ENCODE measurements at places on chromosomes 13 and 19.

GRCh38 chr13:50420718-50421472 lies 405.7 kb downstream of the KCNRG start:
- no peak for DNase-seq

GRCh38 chr13:43472339-43472738 lies 314.4 kb downstream of the ENOX1 start:
- DNase-seq, result no peak

GRCh38 chr13:51998723-51999509 lies 12.3 kb downstream of the ATP7B start:
- no peak for DNase-seq

- DNase-seq, result no peak
These were observed 26.1 kb downstream of the ZMYM2 start for GRCh38 chr13:19984430-19985218.

DNA sequence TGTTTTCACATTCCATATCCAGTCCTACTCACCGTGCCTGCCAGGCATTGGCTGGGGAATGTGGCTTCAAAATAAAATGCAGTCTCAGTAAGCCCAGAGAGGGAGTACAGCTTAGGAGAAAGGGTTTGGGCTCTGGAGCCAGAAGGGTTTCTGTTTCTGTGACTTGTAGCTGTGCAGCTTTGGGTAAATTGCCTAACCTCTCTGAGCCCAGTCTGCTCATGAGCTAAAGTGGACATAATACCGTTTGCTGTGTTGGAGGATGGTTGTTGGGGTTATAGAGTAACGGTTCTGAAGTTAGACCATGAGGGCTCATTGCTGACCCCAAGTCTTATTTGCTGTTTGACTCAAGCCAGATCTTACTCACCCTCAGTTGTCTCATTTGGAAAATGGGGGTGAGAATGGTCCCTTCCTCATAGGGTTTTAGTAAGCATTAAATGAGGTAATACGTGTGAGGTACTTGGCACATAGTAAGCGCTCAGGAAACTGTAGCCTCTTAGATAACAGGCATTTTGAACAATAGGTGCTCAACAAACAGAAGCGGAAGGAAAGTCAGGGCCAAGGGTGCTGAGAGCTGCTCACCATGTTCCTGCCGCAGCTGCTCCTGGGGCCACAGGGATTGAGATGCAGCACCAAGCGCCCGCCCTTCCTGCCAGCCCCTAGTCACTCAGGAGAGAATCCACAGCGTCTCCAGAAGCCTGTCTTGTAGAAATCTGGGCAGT lies 45.5 kb downstream of the C13orf42 start:
- no peak for DNase-seq

DNA sequence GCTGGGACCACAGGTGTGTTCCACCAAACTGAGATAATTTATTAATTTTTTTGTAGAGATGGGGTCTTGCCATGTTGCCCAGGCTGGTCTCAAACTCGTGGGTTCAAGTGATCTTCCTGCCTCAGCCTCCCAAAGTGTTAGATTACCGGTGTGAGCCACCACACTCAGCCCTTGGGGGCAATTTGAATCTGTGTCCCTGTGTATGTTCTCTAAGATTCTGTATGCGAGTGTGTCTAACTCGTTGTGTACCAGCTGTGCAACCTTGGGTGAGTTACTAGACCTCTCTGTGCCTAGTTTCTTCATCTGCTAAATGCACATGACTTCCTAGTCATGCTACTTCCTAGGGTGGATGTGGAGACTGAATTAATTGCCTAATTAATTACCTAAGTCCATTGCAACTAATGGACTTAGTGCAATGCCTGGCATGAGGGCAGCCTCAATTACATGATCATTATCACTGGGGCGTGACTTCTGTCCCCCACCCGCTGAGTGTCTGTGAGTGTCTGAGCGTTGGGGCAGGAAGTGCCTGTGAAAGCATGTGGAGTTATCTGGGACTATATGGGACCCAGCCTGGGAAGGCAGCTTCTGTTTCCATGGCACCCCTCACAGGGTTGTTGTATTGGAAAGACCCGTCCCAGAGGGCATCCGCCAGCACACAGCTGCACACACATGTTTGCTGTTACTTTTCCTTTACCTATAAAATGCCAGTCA lies 1.8 kb upstream of the NCCRP1 start:
- no peak for DNase-seq

GRCh38 chr19:15417699-15418098 lies 1.1 kb downstream of the AKAP8L start:
- DNase-seq, result no peak

- no peak for DNase-seq
These were observed at the start of gene TEAD2 for GRCh38 chr19:49362048-49362928. TEAD2 (minus strand) TSS chr19:49362416; CDS start chr19:49360075, 2,341 bp downstream.

DNA sequence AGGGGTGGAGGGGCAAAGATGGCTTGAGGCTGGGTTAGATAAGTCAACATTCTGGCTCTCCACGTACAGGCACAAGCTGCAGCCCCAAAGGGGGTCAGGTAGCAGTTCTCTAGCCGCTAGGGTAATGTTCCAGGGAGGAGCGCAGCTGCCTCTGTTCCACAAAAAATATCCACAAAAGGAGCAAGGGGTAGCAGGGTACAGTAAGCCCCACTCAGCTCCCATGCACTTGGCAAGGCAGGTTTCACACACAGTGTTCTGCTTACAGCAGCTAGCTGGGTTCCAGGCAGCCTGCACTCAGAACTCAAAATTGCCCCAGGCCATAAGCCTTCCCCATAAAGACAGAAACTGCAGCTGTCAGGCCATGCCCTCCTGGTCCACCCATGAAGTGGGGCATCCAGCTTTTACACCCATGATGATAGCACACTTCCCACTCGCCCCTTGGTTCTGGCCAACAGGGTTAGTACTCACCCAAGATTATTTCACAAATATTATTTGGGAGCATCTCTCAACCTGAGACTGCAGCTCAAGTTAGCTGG lies 130.0 kb downstream of the CYSLTR2 start:
- no peak for DNase-seq

DNA sequence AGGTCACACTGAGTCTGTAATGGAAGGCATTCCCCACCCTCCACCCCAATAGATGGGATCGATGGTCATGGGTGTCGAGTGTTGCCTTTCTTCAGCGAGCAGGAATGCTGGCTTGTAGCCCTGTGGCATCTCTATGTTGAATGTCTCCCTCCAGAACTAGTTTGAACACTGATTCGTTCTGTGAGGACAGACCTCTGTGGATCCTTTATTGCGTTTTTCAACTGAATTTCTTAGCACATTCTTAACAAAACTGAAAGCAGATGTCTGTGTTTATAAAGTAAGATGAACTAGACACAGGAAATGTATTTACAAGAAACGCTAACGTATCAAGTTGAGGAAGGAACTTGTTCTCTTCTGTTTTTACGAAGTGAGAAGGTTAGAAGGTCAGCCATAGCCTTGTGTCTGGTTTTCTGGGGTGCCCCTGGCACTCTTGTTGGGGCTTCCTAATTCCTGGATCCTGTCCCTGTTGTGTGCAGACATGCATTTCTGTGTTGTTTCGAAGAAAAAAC lies 36.8 kb upstream of the TM9SF2 start:
- no peak for DNase-seq

- no peak for DNase-seq
These were observed 11.0 kb upstream of the EPSTI1 start for GRCh38 chr13:43003010-43003409.

DNA sequence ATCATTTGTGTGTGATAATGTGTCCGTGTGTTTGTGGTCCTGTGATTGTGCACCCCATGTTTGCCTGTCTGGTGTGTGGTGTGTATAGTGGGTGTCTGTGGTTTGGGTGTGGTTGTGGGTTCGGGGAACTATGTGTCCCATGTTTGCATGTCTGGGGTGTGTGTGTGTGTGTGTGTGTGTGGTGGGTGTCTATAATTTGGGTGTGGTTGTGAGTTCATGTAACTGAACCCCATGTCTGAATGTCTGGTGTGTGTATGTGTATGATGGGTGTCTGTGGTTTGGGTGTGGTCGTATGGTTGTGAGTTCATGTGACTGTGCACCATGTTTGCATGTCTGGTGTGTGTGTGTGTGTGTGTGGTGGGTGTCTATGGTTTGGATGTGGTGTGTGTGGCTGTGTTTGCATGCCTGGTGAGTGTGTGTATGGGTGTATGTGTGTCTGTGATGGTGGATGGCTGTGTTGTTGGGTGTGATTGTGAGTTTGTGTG lies 11.1 kb upstream of the NFIX start:
- no peak for DNase-seq

DNA sequence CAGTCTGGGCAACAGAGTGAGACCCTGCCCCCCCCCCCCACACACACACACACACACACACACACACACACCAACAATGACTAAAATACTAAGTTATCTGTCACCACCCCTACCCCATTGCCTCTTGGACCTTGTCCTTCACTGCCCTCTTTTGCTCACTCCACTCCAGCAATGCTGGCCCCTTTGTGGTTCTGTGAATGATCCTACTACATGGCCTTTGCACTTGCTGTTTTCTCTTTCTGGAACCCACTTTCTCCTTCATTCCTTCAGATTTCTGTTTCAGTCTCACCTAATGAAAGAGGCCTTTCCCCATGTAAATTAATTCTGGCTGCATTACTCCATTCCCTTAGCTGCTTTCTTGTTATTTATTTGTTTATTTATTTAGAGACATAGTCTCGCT lies 2.5 kb upstream of the SAMD4B start:
- no peak for DNase-seq

DNA sequence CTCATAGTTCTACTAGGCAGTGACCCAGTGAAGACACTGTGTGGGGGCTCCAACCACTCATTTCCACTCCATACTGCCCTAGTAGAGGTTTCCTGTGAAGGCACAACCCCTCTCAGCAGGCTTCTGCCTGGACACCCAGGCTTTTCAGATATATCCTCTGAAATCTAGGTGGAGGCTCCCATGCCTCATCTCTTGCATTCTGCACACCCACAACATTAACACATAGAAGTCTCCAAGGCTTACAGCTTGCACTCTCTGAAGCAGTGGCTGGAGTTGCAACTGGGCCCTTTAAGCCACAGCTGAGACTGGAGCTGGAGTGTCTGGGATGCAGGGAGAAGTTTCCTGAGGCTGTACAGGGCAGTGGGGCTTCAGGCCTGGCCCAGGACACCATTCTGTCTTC lies 347.7 kb upstream of the SPRY2 start:
- no peak for DNase-seq

DNA sequence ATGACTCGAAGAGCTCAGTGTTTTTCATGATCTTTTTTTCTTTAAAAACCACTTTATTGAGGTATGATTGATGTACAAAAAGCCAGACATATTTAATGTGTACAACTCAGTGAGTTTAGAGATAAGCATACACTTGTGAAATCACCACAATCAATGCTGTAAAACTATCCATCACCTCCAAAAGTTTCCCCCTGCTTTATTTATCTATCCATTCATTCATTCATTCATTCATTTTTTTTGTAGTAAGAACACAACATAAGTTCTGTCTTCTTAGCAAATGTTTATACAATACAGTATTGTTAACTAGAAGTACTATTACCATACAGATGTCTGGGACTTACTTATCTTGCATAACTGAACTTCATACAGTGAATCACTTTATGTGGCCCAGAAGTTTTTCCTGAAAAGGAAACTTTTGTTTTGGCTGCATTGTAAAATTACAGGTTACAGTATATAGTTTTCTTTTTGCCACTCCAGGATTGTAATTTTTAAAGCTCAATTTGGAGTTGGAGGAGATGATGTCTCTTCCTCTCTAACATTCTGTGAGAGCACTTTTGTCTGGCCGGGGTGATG lies 6.7 kb downstream of the RAP2A start:
- no peak for DNase-seq

DNA sequence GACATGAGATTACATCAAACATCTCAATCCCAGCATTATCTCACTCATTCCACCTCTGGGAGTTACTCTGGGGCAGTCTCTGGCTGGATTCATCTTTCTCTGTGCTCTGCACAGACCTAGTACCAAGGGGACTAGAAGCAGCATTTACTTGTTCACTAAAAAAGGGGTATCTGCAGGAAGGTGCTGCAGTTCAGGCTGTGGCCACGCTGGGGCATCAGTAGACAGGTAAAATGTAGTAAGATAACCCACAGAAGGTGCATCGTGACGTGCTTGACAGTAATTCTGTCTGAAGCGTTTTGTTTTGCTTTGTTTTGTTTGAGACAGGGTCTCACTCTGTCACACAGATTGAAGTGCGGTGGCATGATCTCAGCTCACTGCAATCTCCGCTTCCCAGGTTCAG lies 29.3 kb downstream of the ZNF564 start:
- DNase-seq, result no peak

DNA sequence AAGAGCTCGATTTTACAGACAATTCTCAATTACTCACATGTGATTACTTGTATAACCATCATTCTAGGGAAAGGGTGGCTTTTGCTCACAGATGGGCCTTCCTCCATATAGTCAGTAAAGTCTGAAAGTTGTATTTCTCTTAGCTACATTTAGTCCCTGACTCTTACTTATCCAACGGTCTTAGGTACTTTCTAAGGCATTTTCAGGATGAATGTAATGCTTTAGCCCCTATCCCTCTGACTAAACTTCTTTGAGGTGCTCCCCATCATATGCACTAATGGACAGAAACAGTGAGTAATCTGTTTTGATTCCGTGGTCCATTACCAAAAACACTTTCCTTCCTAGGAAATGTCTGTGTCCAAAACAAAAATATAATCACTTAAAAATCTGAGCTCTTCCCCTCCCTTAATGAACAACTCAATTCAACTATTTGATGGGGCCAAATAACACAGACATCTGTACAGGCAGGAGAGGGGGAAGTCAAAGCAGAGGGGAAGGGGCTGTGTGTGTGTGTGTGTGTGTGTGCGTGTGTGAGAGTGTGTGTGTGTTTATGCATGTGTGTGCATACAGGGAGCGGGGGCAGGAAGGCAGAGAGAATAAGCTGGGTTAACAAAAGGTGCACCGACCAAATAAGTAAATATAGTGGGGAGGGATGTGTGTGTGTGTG lies 84.9 kb downstream of the USP12 start:
- no peak for DNase-seq

- no peak for DNase-seq
These were observed 20.5 kb downstream of the RAB20 start for GRCh38 chr13:110540871-110541525.

DNA sequence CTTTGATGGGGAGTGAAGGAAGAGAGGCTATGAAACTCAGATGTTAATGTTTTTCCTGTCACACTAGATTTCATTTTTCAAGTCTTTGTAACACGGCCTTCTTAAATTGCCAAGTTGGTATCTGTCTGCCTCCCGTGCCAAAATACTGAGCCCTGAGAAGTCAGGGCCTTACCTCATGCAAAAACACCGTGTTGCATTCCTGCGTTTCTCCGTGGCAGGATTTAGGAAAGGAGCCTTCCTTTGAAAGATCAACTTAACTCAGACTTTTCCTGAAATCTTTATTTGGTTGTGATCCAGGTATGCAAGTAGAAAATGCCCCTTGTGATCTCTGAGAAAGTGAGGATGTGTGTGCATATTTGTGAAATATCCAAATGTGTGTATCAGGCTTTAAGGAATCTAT lies 1291.0 kb upstream of the SLC10A2 start:
- no peak for DNase-seq

GRCh38 chr13:92727118-92727517 lies 499.5 kb upstream of the GPC6 start:
- no peak for DNase-seq

DNA sequence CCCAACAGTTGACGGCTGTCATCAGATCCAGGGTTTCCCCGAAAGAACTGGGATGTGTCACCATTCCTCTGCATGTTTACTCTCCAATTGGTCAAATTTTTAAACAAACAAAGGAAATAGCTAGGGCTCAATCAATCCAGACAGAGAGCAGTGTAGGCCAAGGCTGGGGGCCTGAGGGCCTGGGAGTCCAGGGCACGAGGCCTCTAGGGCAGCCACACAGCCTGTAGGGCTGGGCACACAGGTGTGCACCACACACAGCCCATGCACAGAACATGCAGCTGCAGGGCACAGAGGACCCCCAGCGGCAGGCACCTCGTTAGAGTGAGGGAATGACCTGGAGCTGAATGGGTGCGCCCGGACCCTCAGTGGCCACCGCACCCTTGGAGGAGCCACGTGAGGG lies 9.5 kb downstream of the MIER2 start:
- no peak for DNase-seq
